ENCODE measurements at places on chromosomes 7 and 10.

GRCh38 chr10:83663918-83664317 is 475.4 kb upstream of the GHITM start:
- no peak for DNase-seq

- DNase-seq = no peak
Measured at GRCh38 chr10:77605466-77605865, 32.1 kb downstream of the KCNMA1 start.

DNA sequence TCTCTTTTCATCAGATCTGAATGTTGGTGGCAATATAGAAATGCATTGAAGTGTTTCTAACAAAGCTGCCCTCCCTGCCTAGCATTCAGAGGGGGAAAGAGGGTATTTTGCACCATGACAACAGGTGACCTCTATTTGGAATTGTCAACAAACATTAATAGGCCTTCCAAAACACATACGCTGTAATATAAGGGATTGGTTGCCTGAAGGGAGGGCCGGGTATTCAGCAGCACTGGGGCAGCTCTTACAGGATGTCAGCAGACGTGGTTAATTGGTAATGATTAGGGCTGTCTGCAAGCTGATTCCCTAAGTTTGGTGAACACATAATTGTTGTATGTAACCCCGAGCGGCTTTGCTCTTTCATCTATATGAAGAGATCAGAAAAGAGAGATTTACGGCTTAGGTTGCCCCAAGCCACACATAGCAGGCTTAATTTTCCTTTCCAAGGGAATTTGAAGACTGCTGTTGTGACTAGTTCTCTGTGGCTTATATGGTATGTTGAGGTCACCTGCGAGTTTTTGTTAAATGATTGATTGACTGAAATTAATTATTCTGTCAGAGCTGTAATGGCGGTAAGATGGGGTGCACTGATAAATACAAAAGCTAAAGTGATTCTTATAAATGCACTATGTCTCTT is 759.3 kb downstream of the LRMDA start:
- DNase-seq = no peak

DNA sequence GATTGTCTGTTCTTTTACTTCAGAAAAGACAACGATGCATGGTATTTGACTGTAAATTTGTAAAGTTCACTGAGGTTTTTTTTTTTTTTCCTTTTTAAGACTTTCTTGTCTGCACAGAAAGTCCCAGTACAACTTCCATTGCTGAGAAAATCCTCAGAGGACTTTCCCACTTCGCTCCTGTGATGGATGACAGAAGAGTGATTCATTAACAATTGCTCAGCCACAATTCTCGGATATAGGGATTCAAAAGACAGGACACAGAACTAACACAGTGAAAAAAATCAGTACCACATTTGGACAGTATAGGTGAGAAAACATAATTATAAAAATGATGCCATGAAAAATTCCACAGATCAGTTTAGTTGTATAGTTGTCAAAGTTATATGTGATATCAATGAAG is 48.0 kb downstream of the SEC23IP start:
- DNase-seq = no peak

- DNase-seq = peak; percentile 11
Measured at GRCh38 chr10:25113191-25114035, 61.4 kb upstream of the GPR158 start.

DNA sequence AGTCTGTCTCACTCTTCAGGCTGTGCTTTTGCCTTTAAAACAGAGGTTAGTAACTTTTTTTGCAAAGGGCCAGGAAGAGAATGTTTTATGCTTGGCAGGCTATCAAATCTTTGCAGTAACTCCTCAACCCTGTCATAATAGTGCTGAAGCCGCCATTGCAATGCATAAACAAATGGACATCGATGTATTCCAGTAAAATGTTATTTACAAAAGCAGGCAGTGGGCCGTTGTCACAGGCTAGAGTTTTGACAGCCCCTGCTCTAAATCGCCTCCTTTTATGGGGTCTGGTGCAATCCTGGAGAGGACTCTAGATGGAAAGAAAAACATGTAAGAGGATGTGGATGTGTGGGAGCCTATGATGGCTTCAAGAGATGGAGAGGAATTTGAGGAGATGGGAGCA is 568.3 kb downstream of the TYW1 start:
- DNase-seq = no peak

GRCh38 chr10:1132584-1132983 is 76.4 kb downstream of the WDR37 start:
- no peak for DNase-seq

DNA sequence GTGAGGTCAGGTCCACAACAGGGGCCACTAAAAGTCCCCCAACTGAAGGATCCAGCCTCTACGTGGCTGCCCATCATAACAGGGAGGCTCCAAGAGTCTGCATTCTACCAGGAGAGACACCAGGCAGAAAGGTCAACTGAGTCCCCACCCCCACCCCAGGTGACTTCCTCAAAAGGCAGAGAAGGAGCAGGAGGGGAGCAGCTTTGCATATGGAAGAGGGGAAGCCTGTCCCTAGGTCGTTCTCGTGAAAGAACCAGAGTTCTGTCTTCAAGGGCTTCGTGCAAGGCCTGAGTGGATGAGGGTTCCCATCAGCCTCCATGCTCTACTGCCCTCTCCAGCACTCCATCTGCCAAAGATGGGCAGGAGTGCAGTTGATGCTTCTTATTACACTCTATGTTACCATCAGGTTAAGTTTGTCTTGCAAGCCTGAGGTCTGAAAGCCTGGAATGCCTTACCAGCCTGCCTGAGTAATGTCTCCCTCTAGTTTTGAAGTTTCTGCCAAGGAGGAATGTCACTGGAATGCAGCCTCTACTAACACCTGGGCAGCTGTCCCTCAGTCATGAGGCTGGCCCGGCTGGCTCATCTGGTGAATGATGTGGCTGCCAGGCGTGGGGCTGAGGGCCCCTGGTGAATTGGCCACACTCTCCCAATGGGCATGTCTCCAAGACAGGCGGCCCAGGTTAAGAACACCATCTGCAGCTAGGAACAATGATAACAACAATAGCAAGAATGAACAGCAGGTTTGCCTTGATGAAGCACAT is 54.3 kb upstream of the SMNDC1 start:
- DNase-seq = no peak

DNA sequence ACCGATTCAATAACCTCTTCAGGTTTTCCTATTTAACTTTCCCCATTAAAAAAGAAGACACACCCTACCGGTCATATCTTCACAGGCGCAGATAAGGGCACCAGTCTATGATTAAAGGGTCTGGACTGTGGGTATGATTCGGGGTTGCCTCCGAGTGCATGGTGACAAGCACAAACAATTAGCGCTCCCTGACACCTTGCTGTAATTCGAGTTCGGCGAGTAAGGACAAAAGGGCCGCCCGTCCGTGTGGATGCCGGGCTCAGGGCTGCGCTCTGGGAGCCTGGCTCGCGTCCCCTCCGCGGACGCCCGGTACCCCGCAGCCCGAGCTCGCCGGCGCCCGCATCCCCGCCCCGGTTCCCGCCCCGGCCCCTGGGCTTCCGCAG is 111.9 kb upstream of the RHEB start:
- no peak for DNase-seq

DNA sequence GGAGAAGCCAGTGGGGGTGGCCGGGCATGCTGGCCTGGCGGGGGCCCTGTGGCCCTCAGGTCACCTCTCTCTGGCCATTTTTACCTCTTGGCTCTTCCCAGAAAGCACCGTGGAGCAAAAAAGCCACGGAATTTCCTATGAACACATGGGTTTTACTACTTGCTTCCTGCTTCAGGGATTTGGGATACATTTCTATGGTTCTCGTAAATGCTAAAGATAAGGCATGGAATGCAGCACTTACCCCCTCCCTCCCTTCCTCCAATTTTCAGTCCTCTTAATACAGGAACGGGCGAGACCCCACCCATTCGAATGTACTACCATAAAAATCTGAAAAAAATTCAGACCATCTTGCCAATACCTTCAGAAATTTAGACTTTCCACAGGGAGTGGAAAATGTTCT is 279.7 kb downstream of the ARHGAP12 start:
- no peak for DNase-seq

GRCh38 chr10:49197171-49197570 is 9.0 kb upstream of the TMEM273 start:
- DNase-seq = no peak

- DNase-seq = no peak
Measured at GRCh38 chr10:92202536-92202935, 88.3 kb downstream of the CPEB3 start.

- no peak for DNase-seq
Measured at GRCh38 chr7:73909996-73910395, 49.0 kb downstream of the TMEM270 start.

GRCh38 chr7:80833289-80834268 is 85.3 kb downstream of the SEMA3C start:
- DNase-seq = no peak

- DNase-seq = peak; percentile 49
Measured at GRCh38 chr10:6382081-6382480, 179.3 kb downstream of the PFKFB3 start.

DNA sequence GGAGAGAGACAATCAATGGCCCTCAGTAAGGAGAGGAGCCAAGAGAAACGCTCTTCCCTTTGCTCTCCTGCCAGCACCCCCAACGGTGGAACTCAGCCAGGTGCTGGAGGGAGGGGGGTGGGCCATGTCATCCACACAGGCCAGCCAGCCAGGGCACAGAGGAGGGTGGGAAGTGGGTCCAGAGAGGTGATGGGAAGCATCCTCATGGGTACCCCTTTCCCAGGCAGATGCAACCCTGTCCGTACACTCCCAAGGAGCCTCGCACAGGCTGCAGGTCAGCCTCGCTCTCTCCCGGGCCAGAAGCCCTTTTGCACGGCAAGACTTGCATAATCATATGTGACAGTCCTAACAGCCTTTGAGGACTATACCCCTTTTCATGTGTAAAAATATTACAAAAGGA is 142.0 kb upstream of the NAMPT start:
- no peak for DNase-seq

- DNase-seq = no peak
Measured at GRCh38 chr7:15862016-15862780, 175.7 kb upstream of the MEOX2 start.

DNA sequence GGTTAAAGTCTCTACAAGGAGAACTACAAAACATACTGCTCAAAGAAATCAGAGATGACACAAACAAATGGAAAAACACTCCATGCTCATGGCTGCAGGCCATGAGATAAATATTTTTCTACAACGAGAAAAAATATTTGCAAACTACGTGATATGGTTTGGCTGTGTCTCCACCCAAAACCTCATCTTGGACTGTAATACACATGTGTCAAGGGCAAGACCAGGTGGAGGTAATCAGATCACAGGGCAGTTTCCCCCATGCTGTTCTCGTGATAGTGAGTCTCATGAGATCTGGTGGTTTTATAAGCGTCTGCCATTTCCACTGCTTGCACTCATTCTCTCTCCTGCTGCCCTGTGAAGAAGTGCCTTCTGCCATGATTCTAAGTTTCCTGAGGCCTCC is 57.8 kb downstream of the COA1 start:
- DNase-seq = no peak

GRCh38 chr7:91843831-91844230 is 36.7 kb downstream of the MTERF1 start:
- DNase-seq = no peak

GRCh38 chr7:73612598-73613269 is 11.6 kb downstream of the MLXIPL start:
- no peak for DNase-seq

DNA sequence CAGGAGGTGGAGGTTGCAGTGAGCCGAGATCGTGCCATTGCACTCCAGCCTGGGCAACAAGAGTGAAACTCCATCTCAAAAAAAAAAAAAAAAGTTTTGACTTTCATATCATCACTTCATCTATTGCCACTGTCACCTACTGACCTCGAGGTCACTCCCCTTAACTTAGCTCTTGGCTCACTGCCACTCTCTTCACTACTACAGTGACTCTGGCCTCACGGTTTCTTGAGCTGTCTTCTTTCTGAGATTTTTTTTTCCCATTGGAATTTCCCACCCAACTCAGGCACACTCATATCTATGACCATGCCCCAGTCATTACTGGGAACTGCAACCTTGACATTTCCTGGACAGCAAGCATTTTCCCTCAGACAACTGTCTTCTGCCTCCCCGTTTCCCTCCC is 42.6 kb upstream of the C7orf33 start:
- no peak for DNase-seq

- no peak for DNase-seq
Measured at GRCh38 chr7:153322991-153323390, 563.4 kb downstream of the ACTR3B start.

GRCh38 chr7:35398518-35398917 is 144.6 kb upstream of the TBX20 start:
- no peak for DNase-seq

GRCh38 chr10:62056698-62057097 is 155.2 kb downstream of the ARID5B start:
- no peak for DNase-seq

- no peak for DNase-seq
Measured at GRCh38 chr7:102991540-102992214, 78.9 kb downstream of the LRRC17 start.

GRCh38 chr10:13315361-13315760 is 15.5 kb upstream of the PHYH start:
- DNase-seq = no peak

DNA sequence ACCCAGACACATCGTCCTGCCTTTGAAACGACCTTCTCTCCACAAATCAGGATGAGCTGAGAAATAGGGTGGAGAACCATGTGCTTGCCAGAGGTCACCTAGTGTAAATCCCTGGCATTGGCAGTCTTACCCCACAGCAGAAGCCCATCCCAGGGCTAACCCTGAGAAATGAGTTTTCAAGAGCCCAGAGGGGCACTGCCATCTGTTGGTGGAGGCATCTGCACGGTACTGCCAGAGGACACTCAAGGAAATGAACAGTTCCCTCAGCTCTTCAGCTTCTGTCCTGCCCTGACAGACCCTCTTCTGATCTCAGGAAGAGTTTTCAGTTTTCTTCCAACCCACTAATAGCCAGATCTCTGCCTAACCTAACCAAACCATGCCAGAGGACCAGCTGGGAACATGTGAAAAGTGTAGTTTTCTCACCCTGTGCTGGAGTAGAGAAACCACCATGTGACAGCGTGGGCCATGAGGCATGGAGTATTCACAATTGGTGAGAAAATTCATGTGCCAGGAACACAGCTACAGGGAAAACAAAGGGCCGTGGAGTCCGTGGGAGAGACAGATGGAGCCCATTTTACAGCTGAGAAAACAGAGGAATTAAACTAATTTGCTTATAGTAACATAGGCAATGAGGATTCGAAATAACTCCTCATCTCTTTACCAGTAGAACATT is 37.7 kb upstream of the ITPRID1 start:
- DNase-seq = no peak

DNA sequence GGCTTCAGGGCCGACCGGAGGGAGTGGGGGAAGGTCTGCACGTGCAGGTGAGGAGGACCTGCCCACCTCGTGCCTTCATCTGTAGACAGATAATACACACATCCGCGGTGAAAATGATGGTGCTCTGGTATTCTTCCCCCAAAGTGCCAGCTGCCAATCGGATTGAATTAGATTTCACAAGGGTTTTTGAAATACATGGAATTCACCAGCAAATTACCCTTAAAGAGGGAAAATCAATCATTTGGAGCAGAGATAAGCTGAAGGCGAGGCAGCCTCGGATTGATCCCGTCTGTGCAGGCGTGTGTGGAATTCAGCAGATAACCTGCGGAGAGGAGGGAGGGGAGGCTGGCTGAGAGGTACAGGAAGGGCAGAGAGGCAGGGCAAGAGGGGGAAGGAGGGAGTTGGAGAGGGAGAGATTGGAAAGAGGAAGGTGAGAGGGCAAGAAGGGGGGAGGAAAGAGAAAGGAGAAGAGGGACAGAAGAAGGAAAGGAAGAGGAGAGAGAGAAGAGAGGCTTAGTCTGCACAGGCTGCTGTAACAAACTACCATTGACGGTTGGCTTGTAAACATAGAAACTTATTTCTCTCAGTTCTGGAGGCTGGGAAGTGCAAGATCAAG is 84.2 kb downstream of the C10orf105 start:
- no peak for DNase-seq

All from activated T-cell treated with anti-CD3 and anti-CD28 coated beads for 24 hours (primary cell).